ENCODE measurements at places on chromosomes 2 and 18.

DNA sequence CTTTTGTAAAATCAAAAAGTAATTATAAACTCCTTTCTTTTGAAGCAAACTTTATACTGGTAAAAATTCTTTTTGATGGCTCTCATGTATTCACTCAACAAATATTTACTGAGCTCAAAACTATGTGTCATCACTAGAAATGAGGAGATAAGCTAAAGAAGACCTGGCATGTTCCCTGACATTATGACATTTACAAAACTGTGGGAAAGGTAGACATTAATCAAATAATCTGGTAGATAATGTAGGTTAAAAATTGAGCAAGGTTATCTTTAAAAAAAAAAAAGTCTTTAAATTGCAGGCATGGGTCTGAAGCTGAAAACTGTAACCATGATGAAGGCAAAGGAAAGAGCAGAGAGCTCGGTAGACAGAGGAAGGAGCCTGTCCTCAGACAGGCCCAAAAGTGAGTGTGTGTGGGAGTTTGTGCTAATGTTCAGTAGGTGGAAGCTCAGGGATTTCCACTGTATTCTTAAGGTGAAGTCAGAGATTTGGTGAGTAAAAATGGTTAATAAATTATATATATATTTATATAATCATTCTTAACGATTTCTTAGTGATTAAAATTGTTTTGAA is 612.9 kb downstream of the LRP1B start:
- DNase-seq = no peak

DNA sequence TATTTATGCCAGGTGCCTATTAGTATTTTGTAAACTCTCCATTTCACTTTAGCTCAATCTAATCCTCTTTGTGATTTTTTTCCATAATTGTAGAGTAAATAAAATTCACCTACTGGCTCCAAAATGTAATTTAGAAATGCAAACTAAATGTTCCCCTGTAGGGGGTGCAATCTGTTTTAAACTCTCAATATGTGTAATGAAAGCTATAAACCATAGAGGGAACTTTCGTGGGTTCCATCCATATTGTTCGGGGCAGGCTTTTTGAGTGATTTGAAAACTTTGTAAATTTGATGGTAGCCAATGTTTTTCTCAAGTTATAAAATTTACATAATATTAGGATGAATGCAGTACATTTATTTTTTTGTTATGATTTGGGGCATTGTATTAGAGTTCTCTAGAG is 49.4 kb downstream of the TSPYL6 start:
- DNase-seq = peak; percentile 26

DNA sequence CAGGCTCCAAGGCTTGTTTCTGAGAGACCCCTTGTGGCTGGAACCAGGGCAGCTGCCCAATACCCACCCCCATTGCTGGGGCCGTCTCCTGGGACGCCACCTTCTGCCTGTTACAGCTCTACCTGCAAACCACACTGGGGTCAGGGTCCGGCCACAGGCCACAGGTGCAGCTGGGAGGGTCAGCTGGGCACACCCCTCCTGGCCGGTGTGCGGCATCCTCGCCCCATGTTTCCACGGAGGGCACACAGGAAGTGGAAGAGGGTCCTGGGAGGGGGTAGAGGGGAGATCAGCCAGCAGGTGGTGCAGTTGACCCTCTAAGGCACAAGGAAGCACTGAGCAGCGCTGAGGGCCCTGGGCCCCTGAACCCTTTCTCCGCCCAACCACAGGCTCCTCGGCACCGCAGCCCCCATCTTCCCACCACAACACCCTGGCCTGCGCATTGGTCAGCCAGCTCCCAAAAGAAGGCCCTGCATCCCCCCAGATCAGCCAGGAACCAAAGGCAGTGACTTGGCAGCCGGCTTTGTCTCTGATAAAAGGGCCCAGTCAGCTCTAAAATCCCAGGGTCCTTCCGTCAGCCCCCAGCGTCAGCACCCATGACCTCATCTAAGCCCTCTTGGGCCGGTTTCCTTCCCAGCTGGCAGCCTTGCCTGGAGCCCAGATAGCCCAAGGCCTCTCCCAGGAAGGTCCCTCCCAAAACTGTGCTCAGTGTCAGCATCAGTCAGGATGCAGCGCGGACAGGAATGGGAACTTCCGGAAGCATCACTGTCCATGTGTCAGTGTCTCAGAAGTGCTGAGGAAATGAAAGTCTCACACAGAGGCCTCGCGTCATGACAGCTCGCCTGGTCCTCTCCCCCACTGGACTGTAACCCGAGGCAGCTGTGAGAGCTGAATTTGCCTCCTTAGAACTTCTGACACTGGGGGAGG is 1.7 kb downstream of the ERFE start:
- DNase-seq = no peak

DNA sequence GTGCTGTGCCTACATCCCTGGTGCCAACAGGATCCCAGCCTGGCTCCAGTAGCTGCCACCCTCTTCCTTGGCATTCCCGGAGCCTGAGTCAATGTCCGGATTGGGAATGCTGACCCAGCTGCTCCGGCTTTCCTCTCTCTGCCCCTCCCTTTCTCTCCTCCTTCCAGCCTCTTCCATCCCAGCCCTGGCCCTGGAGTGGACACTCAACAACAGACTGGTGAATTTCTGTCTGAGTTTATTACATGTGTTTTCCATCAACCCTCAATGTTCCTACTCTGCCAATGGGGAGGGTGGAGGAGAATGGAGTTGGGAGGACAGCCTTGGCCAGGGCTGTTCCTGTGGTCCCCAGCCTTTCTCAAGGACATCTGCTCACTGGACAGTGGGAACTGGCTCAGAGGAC is 917 bp upstream of the PRKAG3 start:
- DNase-seq = no peak

DNA sequence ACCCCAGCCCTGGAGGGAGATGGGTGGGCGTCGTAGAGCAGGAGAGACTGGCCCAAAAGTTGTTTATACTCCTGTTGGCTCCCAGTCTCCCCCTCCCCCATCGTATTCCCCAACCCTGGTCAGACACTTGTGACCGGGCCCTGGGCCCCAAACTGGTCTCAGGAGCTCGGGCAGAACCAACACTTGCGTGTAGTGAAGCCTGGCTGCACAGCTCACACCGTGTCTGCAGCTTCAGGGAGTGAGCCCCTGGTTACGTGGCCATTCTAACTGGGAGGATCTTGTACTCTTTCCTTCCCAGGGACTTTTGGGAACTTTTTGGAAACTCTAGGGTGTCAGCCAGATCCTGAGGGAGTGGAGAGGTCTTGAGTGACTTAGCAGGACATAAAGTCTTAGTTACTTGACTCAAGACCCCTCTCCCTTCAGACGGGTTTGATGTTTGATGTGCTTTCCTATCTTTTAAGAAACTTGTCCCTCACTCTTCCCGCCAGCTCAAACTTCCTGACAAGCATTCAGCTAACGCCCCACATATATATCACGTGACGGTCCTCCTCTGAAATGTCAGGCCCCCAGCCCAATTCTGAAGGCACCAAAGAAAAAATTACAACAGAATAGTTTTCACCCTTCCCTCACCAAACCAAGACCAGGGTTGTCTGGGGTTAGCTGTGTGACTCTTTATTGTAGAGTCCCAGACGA is 2.3 kb downstream of the PKDCC start:
- DNase-seq = no peak

DNA sequence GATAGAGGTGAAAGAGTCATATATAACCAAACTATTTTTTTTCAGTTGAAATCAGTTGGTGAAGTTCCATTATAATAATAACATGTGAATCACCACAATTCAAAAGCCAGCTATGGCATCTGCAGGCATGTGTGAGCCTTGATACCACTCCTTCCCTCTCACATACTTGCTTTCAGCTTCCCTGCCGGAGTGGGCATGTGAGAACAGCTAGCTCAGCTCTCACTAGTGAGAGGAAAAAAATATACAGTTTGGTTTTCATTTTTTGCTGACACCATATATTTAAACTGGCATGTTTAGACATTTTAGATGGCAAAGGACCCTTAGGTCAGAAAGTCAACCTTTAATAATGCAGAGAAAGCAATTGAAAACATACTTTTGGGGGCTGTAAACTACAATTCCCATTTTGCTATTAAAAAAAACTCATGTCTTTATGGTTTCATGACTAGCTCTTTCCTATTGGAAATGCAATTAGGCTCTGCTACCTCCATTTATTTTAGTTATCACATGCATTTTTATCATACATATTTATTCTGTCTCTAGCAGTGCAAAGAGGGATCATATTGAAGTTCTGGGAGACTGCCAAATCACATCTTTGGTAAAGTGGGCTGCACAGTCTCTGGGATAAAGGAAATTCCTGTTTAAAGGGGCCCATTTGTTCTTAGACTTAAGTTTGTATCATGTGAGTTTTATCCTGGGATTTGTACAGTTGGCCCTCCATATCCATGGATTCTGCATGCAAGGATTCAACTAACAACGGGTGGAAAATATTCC is 33.2 kb upstream of the SLC40A1 start:
- DNase-seq = no peak

DNA sequence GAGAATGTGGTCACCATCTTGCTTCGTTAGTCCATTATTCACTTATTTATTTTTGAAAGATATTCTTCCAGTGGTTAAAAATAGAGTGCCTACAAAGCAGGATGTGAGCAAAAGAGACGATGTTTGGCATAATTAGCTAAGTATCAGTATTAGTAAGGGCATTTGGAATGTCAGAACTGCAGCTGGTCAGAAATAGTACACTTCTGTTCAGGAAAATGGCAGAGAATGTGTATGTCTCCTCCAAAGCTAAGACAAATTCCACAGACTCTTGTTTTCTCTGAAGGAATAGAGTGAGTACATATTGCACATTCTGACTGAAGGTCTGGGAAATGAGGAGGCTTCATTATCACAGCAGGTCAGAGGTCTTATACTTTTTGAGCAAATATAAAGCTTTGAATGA is 209.0 kb downstream of the L3MBTL4 start:
- DNase-seq = no peak

GRCh38 chr2:226643030-226643945 is 156.3 kb downstream of the IRS1 start:
- DNase-seq = no peak

GRCh38 chr2:142650601-142651000 is 226.9 kb upstream of the KYNU start:
- no peak for DNase-seq

DNA sequence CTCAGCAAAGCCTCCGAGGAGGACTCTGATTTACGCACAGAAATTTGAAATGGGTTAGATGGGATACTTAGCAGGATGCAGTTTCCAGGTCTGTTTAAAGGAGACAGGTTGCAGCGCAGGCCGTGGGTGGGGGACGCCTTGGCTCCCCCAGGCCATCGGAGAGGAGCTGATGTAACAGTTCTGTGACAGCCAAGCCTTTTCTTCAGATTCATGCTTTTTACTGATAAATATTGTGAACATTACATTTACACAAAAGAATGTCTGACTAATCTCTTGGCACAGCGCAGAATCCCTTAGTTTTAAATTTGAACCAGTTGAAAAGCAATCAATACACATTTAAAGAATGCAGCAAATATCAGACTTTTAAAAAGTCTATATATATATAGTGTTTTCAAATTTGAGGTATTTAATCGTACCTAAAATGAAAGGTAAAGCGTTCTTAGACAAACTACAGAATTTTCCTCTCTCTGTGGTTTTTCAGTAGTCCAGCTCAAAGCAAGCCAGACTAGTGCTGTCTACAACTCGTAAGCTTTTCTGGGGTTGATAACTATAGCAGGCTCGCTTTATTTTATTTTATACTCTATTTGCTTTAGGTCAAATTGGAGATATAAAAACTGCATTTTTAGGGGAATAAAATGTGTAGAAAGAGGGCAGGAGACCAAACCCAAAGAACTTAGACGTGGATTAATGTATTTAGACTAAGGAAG is 221.9 kb downstream of the PIEZO2 start:
- DNase-seq = peak; percentile 61

- no peak for DNase-seq
These were observed 39.0 kb upstream of the FAM237A start for GRCh38 chr2:206603243-206603642.

DNA sequence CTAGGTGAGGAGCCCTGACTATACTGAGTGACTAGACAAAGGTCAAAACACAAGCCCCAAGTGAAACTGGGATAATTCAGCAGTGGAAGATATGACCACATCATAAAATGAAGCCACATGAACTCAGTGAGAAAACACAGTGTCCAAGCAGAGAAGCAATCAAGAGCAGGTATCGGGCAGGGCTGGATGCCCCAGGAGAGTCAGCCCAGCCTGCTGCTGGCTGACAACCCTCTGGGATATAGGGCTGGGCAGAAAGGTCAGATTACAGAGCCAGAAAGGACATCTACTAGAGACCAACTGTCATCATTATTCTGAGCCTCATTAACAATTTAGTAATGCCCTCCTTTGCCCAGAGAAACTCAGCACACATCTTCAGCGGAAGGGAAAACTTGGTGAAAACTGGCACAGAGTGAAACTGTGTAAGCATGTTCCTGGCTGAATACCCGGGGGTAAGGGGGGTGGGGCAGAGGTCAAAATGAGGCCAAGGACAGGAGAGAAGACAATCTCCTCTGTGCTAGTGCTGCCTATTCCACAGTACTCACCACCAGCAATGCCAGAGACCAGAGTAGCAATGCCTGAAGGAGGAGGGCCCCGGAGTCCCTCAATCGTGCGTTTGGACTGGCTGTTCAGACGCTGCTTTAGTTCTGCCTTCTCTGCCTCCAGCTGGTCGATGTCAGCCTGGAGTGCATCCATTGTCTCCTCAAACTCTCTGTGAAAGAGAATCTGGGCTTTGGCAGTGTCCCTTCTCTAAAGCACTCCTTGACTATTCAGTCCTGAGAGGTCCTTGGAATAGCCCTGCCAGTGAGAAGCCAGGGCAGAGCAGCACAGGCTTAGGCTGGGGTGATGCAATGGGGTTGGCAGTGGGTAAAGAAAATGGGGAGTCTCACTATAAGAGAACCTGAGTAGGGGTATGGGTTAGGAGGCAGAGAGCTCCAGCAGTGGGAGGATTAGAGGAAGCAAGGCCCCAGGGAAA is 15.3 kb downstream of the DCTN1 start:
- DNase-seq = no peak

- DNase-seq = no peak
These were observed 183.1 kb upstream of the HNRNPA3 start for GRCh38 chr2:177029501-177029900.

DNA sequence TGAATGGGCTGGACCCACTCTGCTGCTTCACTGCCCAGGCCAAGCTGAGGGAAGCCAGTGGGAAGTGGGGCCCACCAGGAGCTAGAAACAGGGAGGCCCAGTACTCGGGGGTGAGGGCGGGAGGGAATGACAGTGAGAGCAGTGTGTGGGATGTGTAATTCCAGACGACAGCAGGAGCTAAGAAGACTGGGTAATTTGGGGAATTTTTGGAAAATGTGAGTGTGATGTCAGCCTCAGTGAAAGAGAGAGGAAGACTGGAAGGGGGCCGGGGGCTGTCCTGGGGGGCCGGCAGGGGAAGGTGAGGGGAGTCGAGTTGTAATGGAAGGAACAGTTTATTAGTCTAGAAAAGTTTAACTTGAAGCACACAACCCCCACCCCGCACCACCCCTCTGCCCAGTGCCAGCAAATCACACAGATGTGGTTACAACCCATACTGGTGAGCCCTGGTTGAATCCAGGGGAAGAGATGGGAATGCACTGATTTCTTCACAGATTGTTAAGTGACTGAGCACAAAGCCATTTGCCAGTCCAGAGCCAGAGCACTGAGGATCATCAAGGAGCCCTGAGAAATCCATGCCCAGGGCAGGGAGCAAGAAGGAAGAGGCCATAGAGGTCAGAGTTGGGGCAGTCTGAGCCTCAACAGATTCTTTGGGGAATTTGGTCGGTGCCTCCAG is 76.7 kb upstream of the PKDCC start:
- DNase-seq = no peak
